ENCODE measurements at places on chromosomes 12 and 14. TPM values are rescaled to one million over a fixed set of nuclear protein-coding genes. Genes with fewer than 3 reads are reported as not detected.
A peak's percentile ranks its signal among the peaks of the same experiment; 100 is the strongest.

The CISTR gene
- not detected for total RNA-seq

The GRIP1 gene
- 0.26 TPM for total RNA-seq

GRCh38 chr12:62468397-62468796 is 1.8 kb downstream of the MON2 start:
- no peak for DNase-seq

DNA sequence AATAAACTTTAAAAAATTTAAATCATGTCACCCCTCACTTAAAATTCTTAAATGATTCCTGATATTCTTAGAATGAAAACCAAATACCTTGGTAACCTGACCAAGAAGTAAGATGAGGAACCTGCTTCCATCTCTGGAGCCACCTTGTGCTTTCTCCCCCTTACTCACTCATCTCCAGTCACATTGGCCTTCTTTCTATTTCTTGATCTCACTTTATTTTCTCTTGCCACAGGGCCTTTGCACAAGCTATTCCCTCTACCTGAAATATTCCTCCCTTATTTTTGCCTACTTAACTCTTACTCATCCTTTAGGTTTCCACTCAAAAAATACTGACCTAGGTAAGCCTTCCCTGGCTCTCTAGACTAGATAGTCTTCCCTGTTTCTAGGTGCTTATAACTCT is 5.1 kb downstream of the ZCRB1 start:
- no peak for DNase-seq

DNA sequence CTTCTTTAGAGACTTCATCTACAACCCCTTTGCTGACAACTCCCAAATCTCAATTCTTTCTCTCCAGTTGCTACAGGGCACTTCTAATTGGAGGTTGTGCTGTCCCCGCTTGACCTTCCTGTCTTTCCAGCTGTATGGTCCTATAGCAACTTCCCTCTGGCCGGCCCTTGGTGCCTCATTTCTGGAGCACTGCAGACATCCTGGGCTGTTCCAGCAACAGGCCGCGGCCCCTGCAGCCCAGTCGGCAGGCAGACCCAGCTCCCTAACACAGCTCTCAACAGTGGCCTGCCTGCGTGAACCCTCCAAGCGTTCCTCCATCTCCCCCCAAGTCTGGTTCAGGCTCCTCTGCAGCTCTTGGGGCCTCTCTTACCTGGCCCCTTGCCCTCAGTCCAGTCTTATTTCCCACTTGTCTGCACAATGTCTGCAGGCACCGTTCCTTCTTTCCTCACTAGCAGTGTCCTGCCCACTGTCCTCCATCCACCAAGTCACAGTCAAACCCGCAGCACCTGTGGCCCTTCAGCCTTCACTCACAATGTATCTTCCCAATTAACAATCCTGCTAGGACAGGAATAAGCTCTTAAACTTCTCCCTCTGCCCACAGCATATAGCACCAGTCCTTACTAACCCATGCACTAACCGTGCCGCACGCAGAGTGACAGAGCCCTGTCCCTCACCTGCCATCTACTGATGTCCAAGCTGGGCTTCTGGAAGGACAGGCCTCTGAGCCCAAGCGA is 1.6 kb upstream of the EML1 start:
- no peak for DNase-seq

GRCh38 chr12:131473741-131474709 is 236.9 kb upstream of the SFSWAP start:
- no peak for DNase-seq

The ANO2 gene
- not detected for total RNA-seq

GRCh38 chr12:7602277-7602676 is 63.4 kb downstream of the APOBEC1 start:
- DNase-seq, result no peak

DNA sequence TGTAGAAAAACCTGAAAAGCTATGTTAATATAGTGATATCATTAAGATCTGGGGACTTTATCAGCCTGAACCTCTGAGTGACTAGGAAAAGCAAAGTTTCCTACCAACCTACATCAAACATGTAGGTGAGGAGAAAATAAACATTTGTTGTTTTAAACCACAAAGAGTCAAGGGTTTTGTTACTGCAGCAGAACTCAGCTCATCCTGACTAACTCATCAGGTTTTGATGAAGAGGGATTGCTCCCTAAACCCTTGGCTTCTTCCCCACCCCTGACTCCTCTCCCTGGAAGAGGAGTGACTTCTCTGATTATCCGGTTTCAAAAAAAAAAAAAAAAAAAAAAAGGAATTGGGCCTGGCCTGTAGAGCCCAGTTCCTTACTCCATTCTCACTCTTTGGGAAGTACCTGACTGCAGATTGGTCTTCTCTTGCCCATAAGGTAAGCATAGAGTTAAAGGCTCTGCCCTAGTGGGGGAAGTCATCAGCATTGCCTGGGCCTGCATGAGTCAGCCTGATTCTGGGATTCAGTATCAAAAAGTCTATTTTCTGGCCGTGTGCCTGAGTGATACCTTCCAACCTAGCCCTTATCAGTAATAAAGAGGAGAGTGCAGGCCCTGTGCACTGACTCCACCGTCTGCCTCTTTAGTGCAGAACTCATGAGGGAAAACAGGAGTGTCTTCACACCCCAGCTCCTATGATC is 16.9 kb downstream of the BDKRB1 start:
- DNase-seq, result no peak

GRCh38 chr14:100816950-100817901 is 8.7 kb upstream of the MEG3 start:
- no peak for DNase-seq

DNA sequence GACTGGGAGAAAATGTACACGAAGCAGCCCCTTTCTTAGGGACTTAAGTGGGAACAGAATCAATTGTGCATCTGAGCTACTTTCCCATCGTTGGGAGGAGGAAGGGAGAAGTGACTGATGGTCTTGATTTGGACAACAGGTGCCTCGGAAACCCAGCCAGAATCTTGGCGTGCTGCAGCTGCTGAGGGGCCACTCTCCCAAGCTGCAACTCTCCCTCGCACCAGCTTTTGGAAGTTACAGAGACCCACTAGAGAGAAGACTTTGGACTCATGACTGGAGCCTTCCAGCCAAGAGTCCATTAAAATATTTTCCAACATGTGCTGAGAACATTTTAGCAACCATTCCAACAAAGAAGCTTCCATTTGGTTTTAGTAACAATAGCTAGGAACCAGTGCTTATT is 52.3 kb downstream of the GNS start:
- DNase-seq, result no peak

GRCh38 chr12:6638305-6638704 is 2.5 kb upstream of the LPAR5 start:
- no peak for DNase-seq

- no peak for DNase-seq
These were observed 1100.3 kb downstream of the BCL11B start for GRCh38 chr14:98171654-98172053.

GRCh38 chr14:90400904-90401561 is 4.2 kb downstream of the CALM1 start:
- DNase-seq, result no peak

GRCh38 chr14:92248696-92249095 is 74.3 kb upstream of the SLC24A4 start:
- no peak for DNase-seq

The TCL1B gene
- not detected for total RNA-seq

DNA sequence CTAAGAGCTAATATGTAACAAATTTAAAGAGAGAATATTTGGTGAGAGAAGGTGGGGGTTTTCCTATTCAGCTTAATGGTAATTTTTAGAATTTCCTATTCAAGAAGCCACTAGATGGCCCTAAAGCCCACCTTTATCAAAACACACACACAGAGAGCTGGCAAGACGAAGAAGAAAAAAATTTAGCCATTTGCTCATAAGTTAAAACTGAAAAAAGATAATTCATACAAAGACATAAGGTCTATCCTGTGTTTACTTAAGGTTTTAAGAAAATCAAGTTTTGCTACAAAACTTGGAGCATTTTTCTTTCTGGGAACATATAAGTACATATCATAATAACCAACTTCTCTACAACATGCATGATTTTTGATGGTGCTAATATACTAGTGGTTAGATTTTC is 46.8 kb upstream of the PCED1B start:
- DNase-seq, result peak; percentile 78

- DNase-seq, result no peak
These were observed 14.7 kb upstream of the HHIPL1 start for GRCh38 chr14:99630202-99630601.

DNA sequence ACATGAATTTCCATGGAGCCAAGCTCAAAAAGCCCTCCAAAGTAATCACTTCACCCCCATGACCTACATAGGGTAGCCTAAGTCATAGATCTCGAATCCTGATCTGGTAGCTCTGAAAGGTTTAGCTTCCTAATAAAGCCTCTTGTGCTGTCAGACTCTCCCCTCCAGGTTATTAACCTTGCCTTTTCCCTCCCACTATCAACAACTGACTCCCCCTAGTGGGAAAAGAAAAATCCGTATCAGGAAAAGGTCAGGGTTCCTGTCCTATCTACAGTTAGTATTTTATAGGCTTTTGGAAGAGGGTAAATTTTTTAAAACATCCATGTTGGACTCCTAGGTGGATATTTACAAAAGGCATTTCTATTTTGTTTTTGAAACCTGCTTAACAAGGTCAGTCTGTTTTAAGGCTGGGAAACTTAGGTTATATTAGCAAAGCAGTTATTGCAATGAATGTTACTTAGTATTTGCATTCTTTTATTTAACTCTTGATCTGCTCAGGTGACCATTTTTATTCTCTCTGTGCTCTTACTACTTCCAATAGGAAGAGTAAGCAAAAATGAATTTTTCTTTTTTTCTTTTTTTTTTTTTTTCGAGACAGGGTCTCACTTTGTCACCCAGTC is 8.0 kb downstream of the YY1 start:
- peak; percentile 38 for DNase-seq

GRCh38 chr12:55707841-55708694 is at the start of gene ITGA7:
TSS of gene ITGA7 (minus strand) at chr12:55707904. CDS start at chr12:55707682, 222 bp downstream.
- DNase-seq, result peak; percentile 54

The FGF6 gene
- total RNA-seq, result not detected

GRCh38 chr12:104011253-104011652 is 38.7 kb downstream of the GLT8D2 start:
- DNase-seq, result peak; percentile 95

DNA sequence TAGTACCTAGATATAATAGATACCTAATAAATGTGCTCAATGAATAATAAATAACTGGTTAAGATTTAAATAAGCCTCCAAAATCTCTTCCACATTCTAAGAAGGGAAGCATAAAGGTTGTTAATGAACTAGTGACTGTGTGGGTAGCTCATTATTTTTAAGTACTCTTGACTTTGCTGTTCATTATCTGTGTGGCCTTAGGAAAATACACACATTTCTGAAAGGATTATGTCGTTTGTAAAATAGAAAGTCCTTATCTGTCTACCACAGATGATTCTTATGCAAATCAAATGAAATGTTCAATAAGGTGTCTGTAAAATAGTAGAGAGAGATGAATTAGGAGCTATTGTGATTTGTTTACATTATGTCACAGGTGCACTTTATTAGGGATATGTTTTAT is 119.5 kb downstream of the LRRK2 start:
- no peak for DNase-seq

DNA sequence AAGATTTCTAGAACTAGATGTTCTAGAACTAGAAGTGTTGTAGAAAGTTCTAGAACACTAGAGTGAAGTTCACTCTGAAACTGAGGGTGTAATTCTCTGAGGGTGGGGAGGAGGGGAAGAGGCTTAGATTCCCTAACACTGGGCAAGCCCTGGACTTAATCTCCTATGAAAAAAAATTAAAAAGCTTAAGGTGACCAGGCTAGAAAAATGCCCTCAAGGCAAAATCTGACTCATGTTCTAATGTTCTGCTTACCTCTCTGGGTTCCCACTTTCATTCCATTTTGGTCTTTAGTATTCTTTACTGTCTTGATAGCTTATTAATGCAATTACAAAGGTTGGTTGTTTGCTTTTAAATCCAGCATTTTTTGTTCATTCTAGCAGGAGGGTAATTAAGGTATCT is 101.5 kb downstream of the KICS2 start:
- DNase-seq, result no peak

The MEG3 gene
- total RNA-seq, result 95.0 TPM

- DNase-seq, result peak; percentile 54
These were observed 77.0 kb upstream of the FOXN3 start for GRCh38 chr14:89493877-89494634.

The SOAT2 gene
- total RNA-seq, result not detected

DNA sequence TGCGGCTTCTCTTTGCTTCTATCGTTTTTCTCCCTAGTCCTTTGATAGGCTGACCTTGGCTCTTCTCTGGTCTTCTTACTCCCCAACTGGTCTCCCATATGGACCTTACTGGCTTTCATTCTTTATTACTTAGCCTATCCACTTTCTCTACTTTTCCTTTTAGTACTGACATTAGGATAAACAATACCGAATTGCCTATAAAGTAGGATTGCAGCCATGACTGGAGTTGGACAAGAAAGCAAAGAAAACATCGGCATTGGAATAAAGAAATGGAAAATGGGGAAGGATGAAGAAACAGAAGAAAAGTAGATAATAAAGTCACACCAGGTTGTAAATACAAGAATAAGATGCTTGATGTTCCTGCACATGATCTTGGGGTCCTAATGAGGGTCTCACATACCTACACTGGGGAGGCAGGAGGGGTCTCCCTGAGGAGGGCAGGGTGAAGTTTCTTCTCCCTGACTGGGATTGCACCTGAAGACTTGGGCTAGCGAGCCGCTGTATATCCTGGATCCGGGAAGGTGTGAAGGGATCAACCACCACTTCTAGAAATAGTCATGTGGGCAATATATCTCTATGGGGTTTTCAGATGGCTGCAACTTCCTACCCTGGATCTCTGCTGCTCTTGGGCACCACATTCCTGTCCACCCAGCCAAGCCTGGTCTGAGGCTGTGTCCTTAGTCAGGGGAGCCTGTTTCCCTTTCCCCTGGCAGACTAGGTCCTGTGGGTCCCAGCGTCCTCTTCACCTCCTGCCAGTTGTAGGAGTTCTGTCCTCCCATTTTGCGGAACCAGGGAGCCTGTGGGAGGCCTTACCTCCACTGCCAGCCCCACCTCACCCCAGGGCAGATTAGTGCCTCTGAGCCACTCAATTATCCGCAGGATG is 13.1 kb downstream of the NKX2-1 start:
- DNase-seq, result no peak

DNA sequence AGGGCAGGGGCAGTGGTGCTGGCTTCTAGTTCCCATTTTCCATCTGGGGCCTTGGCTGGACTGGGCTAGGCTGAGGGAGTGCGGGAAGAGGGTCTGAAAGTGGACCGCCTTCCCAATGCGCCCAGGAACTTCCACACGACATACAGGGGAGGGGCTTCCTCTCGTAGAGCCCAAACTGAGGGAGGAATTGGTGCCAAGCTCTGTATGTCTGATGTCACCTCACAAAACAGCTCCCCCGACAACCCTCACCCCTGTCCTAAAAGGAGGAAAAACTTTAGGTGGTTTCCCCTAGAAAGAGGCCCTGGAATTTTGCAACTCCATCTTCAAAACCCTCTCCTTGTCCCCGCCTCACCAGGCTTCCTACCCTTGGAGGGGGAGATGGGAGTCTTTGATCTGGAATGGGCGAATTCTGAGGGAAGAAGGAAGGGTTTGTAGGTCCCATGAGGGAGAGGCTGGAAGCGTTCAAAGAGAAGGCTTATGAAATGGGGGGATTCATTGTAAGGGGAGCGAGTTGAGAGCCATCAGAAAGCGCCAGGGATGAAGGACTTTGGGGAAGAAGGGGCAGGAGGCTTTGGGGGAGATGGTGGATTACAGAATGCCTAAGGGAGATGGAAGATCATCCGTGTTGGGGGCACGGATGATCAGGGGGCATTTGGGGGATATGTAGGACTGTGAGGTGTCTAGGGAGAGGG is 844 bp downstream of the GLTP start:
- no peak for DNase-seq

- no peak for DNase-seq
These were observed 332.2 kb downstream of the DUSP6 start for GRCh38 chr12:89020121-89020480.

All from fibroblast of lung (primary cell).